ENCODE measurements at places on chromosomes 1 and 21.

DNA sequence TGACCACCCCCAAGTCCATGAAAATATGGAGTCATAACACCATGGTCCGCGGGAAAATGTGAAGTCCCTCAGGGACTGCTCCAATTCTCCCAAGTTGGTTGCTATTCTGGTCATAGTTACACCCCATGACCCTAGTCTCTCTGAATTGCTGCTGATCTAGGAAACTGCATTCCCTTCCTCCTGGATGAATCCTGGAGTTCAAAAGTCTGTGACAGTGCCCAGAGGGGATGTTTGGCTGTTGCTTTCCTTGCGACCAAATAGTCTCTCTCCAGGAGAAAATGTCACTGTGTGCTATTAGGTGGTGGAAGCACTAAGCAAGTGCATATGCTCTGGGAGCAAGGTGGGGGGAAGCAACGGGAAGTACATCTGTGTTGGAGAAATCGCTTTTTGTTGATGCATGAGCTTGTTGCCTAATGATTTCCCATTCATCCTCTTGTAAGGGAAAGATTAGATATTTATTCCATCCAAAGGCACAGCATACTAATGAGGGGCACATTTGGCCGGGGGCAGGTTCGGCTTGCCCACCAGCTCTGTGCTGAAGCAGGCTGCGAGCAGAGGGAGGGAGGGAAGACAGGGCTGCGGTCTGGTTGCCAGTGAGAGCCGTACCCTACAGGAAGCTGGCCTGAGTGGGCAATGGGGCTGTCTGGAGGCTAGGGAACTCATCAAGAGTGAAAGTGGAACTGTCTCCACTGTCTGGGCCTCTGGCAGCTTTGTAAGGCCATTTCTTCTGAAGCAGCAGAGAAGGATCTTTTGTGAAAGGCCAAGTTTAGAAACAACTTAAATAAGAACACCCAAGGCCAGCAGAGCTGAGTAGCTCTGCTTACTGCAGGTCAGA is 27.2 kb downstream of the SYT6 start:
- no peak for DNase-seq

DNA sequence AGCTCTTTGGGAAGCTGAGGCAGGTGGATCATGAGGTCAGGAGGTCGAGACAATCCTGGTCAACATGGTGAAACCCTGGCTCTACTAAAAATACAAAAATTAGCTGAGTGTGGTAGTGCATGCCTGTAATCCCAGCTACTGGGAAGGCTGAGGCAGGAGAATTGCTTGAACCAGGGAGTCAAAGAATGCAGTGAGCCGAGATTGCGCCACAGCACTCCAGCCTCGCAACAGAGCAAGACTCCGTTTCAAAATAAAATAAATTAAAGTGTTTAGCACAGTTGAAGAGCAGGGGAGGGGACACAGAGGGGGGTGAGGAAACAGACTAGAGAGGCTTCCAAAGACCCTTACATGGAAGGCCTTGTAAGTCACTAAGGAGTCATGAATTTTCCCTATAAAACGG is 131.2 kb upstream of the SPATA6 start:
- no peak for DNase-seq

- DNase-seq: peak; percentile 70
These were observed 28.4 kb downstream of the JUN start for GRCh38 chr1:58755468-58755872.

DNA sequence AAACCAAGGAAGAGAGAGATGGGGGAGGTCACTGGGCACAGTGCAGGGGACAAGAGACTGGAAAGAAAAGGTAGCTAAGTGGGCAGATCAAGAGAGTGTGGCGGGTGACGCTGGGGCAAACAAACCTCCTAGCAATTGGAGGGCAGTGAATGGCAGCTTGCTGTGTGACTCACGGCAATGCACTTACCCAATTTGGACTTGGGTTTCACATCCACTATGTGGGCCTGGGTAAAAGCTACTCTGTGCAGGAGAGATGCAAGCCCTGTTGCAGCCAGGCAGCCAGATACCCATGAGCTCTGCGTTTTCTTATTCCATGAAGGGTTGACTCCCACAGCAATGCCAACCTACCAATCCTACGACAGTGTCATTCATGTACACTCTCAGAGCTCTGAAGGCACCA is 9.5 kb downstream of the PLXNA2 start:
- DNase-seq: no peak

DNA sequence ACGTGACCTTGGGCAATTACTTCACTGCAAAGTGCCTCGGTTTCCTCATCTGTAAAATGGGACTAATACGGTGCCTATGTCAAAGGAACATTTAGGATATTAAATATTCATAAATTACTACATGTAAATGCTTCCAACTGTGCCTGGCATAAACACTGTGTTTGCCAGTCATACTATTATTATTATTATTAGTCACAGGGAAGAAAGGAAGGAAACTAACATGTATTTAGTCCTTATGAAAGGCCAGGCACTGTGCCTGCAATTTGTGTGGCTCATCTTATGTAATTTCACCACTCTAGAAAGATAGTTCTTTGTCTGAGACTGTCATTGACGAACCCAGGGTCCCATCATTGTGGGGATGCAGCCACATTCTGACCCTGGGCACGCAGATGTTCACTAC is 45.0 kb downstream of the EPHB2 start:
- no peak for DNase-seq

- DNase-seq: peak; percentile 32
These were observed 627.4 kb downstream of the LMO4 start for GRCh38 chr1:87956072-87956471.

GRCh38 chr1:198649232-198649967 is 10.6 kb downstream of the PTPRC start:
- DNase-seq: no peak
